ENCODE measurements at places on chromosomes 1 and 21.

DNA sequence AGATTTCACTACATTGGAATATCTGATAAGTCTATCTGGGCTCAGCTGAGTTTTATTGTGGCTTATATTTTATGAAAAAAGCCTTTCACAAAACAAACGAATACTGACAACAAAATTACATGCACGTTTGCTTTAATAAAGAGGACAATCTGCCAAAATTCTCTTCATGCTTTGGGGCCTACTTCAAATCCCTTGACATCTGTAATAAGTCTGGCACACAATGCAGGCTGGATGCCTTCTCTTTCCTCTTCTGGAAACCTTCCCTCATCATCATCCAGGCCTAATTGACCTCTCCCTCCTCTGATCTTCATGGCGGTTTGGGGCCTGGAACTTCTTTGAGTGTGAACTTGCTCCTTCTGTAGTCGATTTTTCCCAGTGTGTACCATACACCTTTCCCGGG is 70.3 kb downstream of the MAP10 start:
- DNase-seq: no peak

DNA sequence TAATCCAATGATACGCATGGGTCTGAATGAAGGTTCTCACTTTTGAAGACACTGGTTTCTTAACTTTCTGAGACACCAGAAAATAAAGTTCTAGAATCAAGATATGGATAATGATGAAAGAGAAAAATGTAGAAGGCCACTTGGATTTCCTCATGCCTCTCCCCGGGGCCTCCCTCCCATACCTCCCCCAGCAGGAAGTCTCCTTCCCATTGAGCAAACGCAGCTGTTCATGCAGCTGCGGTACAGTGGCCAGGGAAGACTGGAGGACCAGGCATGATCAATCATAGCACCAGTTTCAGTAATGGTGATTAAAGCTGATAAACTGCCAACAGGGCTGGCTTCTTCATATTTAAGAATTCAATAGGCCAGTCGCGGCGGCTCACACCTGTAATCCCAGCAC is 10.9 kb upstream of the UBR4 start:
- no peak for DNase-seq

DNA sequence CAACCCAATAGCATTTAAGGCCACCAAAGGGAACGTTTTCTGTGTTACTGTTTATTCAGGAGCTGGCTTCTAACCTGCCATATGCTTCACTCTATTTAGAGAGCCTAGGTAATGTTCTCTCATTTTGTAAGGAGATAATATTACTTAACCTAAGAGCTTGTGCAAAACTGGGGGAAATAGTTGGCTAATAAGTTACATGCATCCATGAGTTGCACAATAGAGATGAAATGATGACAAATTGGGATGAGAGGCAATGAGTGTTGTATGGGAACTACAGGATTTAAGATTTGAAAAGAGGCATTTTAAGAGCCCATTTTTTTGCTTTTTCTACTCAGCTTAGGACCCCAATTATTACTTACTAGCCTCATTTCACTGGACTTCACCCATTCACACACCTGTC is 151.0 kb downstream of the ST6GALNAC3 start:
- DNase-seq: no peak

- no peak for DNase-seq
These were observed 10.8 kb downstream of the AGT start for GRCh38 chr1:230702934-230703678.

GRCh38 chr1:3251807-3252428 is 182.9 kb downstream of the PRDM16 start:
- no peak for DNase-seq

- no peak for DNase-seq
These were observed 210.3 kb downstream of the SLC35F3 start for GRCh38 chr1:234114648-234115307.

- DNase-seq: no peak
These were observed 124.5 kb downstream of the CACHD1 start for GRCh38 chr1:64594446-64594845.

DNA sequence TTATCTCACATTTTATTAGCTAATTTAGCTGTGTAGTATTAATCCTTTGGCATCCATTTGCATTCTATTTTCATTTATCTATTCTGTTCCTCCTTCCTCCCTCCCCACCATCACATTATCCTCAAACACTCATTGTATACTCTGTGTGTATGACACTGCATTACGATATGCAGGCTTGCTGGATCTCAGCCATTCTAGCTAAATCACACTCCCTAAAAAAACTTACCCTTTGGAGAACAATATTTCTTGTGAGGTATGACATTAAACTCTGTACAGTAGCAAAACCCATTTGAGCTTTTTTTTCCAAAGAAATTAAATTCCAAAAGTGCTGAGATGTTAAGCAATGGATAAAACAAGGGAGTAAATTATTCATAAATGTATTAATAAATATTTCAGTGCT is 11.4 kb upstream of the RAB3GAP2 start:
- no peak for DNase-seq

DNA sequence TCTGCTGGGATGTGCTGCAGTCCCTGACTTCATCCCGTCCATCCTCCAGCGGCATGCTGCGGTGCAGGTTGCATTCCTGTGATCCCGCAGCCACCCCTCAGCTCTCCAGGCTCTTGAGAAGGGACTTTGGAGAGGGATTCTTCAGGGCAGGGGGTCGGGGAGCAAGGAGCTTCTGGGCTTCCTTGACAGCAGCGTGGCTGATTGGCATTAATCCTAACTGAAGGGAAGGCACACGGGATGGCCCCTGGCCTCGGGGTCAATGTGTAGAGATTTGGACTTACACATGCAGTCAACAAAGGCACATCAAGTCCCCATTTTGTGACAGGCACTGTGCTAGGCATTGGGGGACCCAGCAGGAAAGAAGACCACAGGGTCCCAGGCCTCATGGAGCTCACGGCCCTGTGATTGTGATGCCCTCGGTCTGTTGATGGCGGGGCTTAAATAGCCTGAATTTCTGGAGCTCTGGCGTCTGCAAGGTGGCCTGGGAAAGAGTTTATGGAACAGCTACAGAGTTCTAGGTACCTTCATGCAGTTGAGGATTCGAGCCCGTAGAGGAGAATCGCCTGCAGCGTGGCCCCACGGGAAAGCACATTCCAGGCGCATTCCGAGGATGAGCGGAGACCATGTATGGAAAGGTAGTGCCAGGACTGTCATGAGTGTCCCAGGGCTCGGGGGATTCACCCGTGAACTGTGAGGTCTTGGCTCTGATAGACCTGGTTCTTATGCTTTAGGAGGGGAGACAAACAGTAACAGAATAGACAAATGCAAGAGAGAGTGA is 20.1 kb downstream of the PSEN2 start:
- DNase-seq: no peak
